GM04504 (cell line): ENCODE measurements at places on chromosomes 2 and 18.

DNA sequence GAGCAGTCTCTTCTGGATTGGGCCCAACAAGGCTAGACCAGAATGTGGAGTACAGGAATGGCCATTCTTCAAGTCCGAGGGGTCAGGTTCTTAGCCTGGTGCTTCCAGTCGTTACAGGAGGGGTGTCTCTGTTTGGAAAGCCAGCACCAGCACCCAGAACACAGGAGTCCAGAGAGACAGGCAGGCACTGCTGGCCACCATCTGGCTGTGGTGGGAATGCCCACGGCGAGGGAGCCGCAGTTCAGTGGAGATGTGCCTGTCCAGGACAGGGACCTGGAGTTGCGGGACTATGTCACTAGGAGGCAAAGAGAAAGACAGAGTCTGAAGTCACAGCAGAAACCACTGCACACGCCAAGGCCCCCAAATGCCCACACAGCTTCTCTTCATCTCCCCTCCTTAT is 59.1 kb downstream of the TRABD2A start:
- DNase-seq = no peak

DNA sequence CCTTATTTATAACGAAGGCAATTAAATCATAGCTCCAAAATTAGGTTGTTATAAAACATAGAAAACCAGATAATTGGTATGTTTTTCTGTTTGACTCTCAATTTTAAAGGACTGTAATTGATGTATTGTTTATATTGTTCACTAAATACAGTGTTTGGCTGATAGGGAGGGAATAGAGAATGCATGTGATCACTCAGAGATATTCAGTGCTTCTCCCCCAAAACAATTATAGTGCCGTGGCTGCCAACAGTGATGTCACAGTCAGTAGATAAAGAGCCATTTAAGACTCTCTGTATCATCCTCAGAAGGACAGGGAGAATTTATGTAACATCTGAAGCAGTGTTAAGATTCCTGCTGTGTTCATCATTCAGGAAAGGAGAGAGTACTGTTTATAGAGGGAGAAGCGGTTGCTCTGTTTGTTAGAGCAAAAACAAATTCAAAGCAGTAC is 69.6 kb downstream of the PHLPP1 start:
- no peak for DNase-seq

DNA sequence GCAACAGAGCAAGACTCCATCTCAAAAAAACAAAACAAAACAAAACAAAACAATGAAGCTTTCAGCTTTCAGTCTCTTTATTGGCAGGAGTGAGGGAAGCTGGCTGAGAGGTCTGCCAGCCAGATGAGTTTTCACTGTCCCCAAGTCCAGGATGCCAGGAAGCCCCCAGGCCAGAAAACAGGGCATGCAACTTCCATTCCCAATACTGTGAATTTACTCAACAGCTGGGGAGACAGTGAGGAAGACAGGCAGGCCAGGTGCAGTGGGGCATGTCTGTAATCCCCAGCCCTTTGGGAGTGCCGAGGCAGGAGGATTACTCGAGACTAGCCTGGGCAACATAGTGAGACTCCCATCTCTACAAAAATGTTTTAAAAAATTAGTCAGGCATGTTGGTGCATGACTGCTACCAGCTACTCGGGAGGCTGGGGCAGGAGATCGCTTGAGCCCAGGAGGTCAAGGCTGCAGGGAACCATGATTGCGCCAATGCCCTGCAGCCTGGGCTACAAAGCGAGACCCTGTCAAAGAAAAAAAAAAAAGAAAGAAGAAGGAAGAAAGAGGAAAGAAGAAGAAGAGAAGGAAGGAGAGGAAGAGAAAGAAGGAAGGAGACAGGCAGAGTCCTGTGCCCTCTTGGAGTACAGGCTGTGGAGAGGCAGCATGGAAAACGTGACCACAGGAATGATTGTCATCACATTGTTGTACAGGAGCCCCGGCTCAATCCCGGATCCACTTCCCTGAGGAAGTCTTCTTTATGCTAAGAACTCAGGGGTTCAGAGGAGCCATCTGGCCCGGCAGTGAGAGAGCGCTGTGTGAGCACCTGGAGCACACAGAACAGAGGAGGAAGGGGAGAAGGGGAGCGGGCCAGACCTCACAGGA is 29.2 kb upstream of the POMC start:
- no peak for DNase-seq

- DNase-seq = no peak
Observed at GRCh38 chr2:172539767-172540166, 16.1 kb upstream of the PDK1 start.

DNA sequence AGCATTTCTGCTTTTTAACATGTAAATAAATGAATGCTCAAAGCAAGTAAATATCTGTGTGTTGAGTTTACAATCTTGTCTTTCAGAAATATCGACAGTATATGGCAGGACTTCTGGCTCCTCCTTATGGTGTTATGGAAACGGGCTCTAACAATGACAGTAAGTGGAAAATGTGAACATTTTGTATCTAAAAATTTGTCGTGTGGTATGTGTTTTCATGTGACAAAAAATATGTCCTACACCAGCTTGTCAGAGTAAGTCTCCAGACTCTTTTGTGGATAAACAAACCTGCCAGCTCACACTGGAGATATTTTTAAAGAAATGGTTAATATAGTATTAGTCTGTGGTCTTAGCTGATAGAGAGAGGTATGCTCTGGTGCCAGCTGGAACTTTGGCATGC is 157.9 kb upstream of the MAP3K20 start:
- DNase-seq = no peak

DNA sequence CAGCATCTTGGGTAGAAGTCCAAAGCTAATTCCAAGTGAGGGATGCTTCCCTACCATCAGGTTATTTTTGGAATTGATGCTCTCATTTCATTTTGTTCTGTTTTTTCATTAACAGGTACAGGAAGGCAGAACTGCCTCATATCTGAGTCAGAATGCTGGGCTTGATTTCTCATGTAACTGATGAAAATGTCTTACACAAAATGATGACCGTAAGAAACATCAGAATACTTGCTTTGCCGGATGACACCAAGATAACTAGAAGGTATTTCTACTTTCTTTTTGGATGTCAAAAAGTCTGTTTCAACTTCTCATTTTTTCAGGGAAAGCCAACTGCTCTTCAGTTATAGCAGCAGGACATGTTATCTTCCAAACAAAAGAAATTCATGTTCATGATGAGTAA is 62.6 kb downstream of the ETAA1 start:
- no peak for DNase-seq

- no peak for DNase-seq
Observed at GRCh38 chr2:16102976-16103380, 162.6 kb downstream of the MYCN start.

DNA sequence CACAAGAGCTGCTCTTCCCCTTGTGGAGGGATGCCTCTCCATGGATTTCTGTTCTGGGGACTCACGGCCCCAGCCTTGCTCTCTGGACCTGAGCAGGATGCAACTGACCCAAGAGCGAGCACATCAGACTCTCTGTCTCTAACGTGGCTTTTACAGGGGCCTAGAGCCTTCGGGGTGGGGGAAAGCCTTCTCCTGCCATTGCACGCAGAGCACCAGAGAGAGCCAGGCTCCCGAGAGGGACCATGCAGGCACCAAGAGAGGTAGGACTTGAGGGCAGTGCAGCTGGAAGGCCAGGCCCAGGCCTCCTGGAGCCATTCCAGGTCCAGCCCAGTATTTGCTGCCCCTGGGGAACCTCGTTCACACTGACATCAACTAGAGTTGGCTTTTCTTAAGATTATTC is 475.6 kb upstream of the MYT1L start:
- no peak for DNase-seq

DNA sequence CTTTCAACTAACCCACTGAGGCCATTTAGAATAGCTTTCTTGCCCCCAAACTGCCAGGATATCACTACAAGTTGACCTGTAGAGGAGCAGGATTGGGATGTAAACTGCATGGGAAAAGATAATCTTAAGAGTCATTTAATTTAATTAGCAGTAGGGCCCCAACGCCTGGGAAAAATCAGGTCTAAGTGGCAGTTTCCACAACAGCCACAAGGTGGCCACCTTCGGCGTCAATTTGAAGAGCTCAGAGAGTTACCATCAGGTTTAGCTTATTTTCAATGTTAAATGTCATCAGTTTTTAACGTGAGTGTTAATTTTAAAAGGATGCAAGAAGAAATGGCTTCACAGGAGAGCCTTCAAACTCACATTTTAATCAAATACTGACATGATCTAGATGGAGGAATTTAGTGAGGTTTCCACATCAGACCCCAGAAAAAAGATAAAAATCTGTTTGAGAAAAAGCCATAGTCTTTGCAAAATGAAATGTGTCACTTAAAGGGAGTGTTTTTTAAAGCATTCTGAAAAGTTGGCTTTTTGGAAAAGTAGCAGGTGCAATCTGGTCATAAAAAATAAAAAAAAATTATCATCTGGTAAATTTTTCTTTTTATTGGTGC is 77.3 kb upstream of the UPP2 start:
- peak; percentile 14 for DNase-seq

DNA sequence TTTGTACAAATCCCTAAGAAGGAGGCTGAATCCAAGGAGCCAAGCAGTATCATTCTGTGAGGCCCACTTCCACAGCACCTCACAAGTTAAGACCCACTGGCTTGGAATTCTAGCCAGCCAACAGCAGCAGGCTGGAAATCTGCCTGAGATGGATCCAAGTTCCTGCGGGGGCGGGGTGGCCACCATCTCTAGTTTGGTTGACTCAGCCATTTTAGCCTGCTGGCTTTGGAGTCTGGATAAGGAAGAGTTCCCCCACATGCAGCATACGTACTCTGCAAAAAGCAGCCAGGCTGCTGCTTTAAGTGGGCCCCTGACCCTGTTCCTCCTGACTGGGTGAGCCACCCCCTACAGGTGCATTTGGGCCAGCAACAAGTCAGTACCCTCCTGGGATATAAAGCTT is 65.2 kb downstream of the FARP2 start:
- DNase-seq = no peak

DNA sequence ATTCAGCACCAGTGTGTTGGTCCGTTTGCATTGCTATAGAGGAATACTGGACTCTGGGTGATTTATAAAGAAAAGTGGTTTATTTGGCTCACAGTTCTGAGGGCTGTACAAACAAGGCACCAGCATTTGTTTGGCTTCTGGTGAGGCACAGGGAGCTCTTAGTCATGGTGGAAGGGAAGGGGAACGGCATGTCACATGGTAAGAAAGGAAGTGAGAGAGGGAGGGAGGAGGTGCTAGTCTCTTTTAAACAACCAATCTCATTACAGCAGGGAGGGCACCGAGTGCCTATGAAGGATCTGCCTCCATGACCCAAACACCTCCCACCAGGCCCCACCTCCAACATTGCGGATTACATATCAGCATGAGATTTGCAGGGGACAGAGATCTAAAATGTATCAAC is 143.9 kb upstream of the DLX2 start:
- DNase-seq = no peak

DNA sequence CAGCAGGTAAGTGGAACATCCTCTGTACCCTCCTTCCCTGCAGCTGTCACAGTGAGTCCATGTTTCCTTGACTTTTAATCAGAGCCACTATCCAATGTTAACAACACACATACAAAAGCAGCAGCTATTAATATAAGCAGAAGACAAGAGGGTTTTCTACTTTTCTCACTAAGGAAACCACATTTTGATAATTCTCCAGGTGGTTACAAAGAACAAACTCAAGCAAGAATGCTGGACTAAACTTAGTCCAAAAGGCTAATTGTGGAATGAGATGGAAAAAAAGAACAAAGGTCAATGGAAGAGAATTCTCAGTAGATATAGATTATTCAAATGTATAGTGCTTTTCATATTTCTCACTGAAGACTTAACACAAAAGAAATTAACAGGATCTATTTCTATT is 176.9 kb upstream of the SLC39A10 start:
- DNase-seq = no peak

- DNase-seq = no peak
Observed at GRCh38 chr2:27219091-27219490, 1.9 kb downstream of the CAD start.

GRCh38 chr2:154836632-154837031 is 138.1 kb downstream of the KCNJ3 start:
- no peak for DNase-seq

DNA sequence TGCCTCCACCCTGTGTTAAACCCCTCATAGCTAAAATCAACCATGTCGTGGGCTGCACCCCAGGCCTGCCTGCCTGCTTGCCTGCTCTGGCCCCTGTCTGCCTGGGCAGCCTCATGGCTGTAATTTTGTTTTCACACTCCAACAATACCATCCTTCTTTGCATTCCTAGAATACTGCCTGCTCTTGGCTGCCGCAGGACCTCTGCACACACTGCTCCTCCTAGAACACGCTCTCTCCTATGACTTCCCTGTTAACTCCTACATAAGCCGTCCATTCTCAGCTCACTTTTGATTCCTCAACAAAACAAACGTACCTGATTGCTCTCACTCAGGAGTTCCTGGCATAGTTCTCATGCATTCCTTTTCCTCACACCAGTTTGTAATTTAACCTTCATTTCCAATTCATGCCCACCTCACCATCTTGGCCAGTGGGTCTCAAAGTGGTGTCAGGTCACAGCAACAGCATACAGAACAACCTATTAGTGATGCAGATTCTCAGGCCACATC is 2.5 kb downstream of the UXS1 start:
- no peak for DNase-seq

GRCh38 chr2:101549371-101549770 is 74.5 kb upstream of the RFX8 start:
- DNase-seq = no peak

- DNase-seq = no peak
Observed at GRCh38 chr2:191125646-191126045, 25.1 kb downstream of the STAT4 start.

GRCh38 chr2:190718652-190719526 is 70.0 kb downstream of the NAB1 start:
- peak; percentile 53 for DNase-seq

DNA sequence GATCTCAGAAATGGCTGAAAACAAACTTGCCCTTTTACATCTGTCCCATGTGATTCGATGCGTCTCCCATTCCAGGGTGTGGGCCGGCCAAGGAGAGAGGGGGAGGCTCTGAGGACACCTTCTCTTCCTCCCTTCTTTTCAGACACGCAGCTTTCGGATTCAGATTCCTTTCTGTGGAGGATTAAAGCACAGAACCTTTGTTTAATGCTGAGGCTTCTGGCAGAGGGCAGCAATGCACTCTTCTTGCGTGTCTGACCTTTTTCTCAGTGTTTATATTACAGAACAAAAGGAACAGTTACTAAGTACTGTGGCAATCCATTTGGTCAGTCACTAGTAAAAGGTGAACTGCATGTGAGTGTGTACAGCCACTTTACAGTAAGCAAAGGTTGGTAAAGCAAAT is 268.9 kb upstream of the CCDC68 start:
- no peak for DNase-seq

DNA sequence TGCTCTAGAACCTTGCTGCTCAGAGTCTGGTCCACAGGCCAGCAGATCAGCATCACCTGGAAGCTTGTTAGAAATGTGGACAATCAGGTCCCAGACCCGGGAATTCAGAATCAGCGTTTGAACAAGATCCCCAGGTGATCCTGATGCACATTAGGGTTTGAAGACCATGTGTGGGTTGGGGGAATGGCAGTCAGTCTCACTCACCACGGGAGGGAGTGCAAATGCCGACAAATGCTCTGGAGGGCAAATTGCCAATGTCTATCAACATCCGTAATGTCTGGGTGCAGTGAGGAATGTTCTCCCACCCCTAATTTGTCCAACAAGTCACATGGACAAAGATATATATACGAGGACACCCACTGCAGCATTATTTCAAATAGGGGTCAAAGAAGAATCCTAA is 34.5 kb downstream of the INPP5D start:
- no peak for DNase-seq
